ENCODE measurements at places on chromosomes 7 and 10.

DNA sequence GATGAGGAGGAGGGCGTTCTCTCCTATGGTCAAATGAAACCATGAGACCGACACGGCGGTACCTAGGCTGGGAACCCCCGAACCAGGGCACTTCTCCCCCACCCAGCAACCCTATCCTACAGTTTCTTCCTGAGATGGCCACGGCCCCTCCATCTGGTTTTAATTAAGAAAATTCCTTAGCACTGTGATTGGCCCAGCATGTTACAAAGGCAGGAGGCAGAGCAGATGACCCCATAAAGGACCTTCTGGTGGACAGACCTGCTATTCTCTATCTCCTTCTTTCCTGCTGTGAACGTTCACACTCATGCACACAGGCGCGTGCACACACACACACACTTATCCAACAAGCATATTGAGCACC, 129.4 kb downstream of the RGS10 start:
- no peak for DNase-seq

- DNase-seq: no peak
Measured at GRCh38 chr10:95236068-95236903, 42.2 kb downstream of the ACSM6 start.

DNA sequence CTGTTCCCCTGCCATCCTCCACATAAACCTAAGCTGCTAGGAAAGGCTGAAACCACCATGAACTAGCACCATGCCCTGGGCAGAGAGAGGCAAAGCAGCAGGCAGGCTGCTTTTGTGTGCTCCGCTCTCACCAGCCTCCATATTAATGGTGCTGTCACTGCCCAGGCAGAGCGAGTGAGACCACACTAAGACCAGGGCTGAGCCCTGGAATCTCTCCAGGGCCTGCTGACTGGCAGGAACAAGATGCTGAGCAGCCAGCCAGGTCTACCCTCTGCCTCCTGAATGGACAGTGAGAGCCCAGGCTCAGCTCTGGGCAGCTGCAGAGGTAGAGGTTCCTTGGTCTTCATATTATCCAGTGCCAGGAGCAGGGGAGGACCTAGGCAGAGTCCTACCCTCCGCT, 1.6 kb upstream of the CRHR2 start:
- no peak for DNase-seq

- no peak for DNase-seq
Measured at GRCh38 chr7:25557379-25557917, 329.2 kb upstream of the NPVF start.

DNA sequence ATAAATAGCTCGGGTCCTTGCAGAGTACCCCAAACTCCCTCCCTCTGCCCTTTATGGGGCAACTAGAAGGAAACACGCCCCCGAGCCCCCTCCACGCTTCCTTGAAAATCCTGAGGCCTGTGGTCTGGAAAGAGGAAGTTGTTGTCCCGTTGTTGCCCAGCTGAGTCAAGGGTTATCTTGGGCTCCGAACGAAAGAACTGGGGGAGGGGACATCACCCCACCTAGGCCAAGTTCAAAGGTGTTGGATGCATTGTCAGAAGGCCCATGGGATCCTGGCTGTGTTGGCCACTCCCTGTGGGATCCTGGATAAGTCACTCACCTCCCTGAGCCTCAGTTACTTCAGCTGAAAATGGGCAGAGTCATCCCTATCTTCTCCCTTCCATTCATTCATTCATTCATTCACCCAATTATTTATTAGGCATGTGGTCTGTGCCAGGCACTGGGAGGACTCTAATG, at the start of gene CCL24:
Gene CCL24 (minus strand): TSS at position 26 of the 456 bp plus-strand sequence. CDS start 91 bp downstream, outside the sequence.
- DNase-seq: no peak

GRCh38 chr10:29630205-29631048, 4.3 kb downstream of the SVIL start:
- no peak for DNase-seq

- no peak for DNase-seq
Measured at GRCh38 chr10:83078160-83078559, 1061.1 kb upstream of the GHITM start.

GRCh38 chr10:29266641-29267040, 22.2 kb upstream of the LYZL1 start:
- no peak for DNase-seq

DNA sequence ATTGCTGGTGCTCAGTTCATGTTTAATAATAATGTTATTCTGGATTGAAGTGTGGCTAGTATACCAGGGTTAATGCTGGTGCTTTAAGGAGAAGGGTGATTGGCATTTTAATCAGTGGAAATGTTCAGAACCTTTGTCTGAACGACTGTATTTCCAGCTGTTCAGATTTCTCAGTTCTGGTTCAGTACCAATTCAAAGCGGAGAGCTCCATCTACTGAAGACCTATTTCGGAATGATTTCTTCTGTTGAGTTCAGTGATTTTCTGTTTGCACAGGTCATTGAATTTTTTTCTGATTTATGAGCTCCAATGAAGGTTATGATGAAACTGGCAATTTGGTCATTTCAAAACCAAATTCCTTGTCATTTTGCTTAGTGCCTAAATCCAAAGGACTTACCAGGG, 160.1 kb downstream of the EXOC4 start:
- no peak for DNase-seq

- no peak for DNase-seq
Measured at GRCh38 chr7:134324107-134324506, 7.4 kb upstream of the SLC35B4 start.

- DNase-seq: peak; percentile 48
Measured at GRCh38 chr10:102408728-102409603, 9.6 kb downstream of the PSD start.

- no peak for DNase-seq
Measured at GRCh38 chr7:40947566-40947965, 755.3 kb downstream of the INHBA start.

DNA sequence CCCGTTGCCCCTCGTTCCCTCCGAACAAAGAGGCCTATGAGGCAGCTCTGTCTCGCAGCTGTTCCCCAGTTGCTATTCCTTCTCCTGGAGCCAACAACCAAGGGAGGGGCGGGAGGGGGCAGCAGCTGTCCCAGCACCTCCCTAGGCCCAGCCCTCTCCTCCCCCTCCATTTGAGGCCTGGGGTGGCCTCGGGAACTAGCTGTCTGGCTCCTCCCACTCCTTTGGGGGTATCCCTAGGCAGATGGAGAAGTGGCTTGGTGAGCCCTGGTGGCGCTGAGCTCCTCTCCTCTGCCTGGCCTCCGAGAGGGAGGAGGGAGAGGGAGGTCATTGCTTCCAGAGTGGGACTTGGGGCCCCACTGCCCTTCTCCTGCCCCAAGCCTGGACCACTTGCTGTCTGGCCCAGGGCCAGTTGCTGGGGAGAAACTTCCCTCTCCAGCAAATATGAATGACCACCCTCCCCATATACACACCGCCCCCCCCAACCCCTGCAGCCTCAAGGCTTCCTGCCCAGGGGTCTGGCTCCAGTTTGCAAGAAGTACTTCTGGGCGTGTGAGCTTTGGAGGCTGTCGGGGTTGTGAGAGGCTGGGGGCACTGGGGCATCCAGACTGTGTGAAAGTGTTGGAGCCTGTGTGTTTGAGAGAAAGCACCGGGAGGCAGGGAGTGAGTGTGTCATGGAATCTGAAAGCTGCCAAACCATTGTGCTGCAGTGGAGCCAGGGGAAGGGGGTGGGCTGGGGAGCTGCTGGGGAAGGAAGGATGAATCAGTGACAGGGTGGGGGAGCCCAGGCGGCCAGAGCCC, 3.1 kb downstream of the FLNC start:
- no peak for DNase-seq

DNA sequence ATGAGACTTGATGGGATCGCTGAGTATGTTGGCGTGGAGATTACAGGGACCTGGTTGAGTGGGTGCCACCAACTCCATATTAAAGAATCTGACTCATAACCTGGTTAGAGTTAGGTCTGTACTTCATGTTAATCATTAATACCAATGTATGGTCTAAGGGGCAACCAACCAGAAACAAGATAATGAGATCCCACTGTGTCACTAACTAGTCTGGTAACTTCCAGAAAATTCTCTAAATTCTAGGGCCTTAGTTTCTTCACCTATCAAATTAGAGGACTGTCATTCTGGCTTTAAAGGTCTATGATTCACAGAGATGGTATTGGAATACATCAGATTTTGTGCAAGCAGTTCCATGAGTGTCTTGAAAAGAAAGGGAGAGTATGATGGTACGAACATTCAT, 102.2 kb downstream of the SNX10 start:
- DNase-seq: no peak

DNA sequence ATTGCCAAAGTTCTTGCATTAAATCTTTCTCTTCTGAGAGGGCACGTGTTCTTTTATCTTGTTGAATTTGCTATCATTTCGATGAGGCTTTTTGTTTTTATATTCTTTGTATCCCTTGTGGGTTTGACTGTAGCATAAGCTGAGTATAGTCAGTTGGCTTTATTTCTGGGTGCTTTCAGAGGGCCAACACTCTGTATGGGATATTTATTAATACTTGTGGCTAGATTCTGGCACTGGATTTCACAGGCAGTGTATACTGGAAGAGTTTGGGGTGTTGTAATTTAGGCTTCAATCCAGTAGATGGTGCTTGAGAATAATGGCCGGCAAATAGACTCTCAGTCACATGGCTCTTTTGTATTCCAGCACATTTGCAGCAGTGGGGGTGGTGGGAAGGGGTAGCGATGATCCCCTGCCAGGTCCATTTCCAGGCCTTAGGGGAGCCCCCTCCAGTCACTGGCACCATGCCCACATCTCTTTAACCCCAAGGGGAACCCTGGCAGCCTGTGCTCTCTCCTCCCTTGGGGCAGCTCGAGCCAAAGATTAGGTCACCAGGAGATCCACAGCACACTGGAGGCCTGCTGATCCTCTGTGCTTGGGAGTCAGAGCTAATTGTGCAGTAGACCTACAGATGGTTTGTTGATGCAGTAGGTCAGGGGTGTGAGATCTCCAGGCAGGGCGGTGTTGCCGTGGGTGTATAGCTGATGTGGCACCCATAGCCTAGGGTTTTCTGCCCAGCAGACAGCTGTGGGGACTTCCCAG, 81.8 kb downstream of the PTPN20 start:
- no peak for DNase-seq

- DNase-seq: no peak
Measured at GRCh38 chr7:125423458-125424155, 494.0 kb upstream of the POT1 start.

DNA sequence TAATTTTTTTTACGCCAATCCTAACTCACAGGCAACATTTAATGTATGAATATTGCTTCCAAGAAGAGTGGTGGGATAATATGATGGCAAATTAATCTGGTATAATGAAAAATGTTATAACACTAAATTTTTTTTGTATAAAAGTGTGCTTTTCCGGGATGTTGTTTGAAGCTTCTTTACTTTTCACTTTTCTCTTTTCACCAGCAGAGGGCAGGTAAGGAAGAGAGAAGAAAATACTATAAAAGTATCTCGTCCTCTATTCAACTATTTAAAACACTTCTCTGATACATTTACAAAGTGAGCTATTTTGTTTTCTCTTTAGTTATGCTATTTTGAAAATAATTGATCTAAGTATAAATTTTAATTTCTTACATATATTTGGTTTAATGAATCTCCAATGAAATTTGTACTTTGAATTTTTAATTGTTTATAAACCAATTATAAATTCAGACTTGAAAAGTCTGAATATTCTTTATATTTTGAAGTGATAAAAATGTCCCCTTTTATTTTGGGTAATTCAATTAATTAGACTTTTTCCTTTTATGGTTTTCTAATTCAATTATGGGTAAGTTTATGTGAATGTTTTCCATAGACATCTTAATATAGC, 20.7 kb upstream of the CFTR start:
- no peak for DNase-seq
